ENCODE measurements at places on chromosomes 5 and 9. TPM values are rescaled to one million over a fixed set of nuclear protein-coding genes. Genes with fewer than 3 reads are reported as not detected.

DNA sequence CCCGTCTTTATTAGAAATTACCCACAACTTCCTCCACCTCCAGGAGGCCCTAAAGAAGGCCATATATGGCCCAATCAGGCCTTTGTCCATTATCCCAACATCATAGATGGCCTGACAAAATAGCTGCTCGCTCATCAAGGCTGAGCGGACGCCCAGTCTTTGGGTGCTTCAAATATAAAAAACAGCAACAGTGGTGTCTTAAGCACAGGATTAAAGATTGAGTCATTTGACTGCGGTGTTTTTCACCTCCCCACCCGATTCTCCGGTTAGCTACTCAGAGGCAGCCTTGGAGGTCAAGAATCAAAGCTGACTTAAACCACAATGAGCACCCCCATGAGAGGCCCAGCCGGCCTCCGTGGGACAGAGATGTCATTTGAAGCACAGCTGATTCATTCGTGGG, 18.8 kb downstream of the S1PR3 start:
- DNase-seq, result no peak

DNA sequence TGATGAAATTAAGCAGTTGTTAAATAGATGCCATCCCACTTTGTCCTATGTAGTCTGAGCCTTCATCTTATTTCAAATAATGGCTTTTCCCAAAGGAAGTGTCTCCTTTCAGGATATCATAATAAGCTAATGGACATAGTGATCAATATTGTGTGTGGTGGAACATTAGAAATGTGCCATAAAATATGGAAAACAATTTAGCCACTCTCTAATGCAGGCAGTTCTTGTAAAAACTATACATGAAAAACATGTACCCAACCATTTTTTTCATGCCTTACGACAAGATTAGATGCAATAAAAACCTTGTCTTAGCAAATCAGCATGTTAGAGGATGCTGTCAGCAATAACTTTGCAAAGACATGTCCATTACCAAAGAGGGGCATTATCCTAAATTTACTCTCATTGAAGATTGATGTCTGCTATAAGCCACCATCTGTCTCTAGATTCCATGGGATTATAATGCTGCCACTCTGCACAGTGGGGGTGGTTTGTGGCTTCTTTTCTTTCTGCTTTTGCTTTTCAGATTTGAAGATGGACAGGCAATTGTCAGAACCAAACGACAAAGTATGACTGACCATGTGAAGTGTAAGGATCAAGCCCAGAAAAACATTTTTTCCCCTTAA, 724.0 kb upstream of the ZNF608 start:
- no peak for DNase-seq

Gene ADAMTSL2
- polyA plus RNA-seq, result 11.7 TPM

Gene FGF1
- polyA plus RNA-seq, result 4.1 TPM

GRCh38 chr5:88145221-88145610, 123.4 kb downstream of the TMEM161B start:
- no peak for DNase-seq

GRCh38 chr9:136995362-136995761, 1.0 kb downstream of the CLIC3 start:
- no peak for DNase-seq

GRCh38 chr5:107118184-107119019, 552.3 kb downstream of the EFNA5 start:
- no peak for DNase-seq

Gene CLK4
- 30.2 TPM for polyA plus RNA-seq

Gene LEAP2
- 3.3 TPM for polyA plus RNA-seq

Gene SMIM33
- polyA plus RNA-seq, result 0.03 TPM

GRCh38 chr9:92704528-92704927, 34.6 kb upstream of the IPPK start:
- DNase-seq, result no peak

Gene PLAC8L1
- 0.41 TPM for polyA plus RNA-seq

Gene CNTLN
- 2.3 TPM for polyA plus RNA-seq

All from spleen (tissue), 13 donors.